Chondrocyte (in vitro differentiated cells): ENCODE measurements at places on chromosomes 1 and 21. TPM values are rescaled to one million over a fixed set of nuclear protein-coding genes. Genes with fewer than 3 reads are reported as not detected.

CYP4Z1 gene
- not detected in 3 replicates for total RNA-seq

DNA sequence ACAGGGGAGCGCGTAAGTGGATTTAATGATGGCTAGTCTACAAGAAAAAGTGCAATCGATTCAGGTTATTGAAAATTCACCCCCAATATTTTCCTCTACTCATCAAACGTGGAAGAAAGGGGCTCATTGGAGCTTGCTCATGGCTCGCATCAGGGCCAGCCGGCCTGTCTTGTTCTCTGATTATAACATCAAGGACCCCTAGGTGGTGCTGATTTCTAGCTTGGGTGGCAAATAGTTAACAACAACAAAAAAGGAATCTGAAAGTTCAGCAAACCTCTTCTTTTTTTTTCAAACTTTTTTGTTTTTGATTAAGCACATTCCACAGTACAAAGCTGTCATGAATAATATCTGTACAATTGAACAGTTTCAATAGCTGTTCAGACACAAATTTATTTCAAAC lies 35.8 kb upstream of the SOD1 start:
- H3K36me3 ChIP-seq, result no peaks in the 10 kb centered on the region
- H3K4me1 ChIP-seq, result no peaks in the 10 kb centered on the region
- no peak for DNase-seq
- H3K4me3 ChIP-seq, result no peak overlapping the region
- no peak overlapping the region for H3K27ac ChIP-seq
- H3K27me3 ChIP-seq, result no peaks in the 10 kb centered on the region

- no peak overlapping the region for H3K27ac ChIP-seq
- H3K36me3 ChIP-seq, result no peaks in the 10 kb centered on the region
- no peak for DNase-seq
- no peaks in the 10 kb centered on the region for H3K27me3 ChIP-seq
Measured at GRCh38 chr1:98898940-98899339, 105.7 kb downstream of the PLPPR5 start.

DNA sequence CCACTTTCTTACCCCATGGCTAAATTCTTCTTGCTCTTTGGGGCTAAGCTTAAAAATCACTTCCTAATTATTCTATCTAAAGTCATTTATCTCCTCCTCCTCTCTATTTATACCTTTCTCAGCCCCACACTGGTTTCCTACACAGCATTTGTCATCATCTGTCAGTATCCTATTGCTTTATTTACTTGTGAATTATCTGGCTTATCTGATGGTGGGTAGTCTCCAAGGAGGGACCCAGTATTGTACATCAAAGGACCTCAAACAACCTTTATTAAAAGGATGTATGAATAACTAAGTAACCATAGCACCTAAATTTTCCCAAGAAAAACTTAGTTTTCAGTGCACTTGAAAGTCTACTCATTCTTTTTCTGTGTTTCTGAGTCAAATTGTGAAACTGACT lies 332.7 kb upstream of the SNX7 start:
- peaks cover 76% of the 10 kb centered on the region for H3K4me1 ChIP-seq
- no peaks in the 10 kb centered on the region for H3K27me3 ChIP-seq
- no peak overlapping the region for H3K27ac ChIP-seq
- no peak overlapping the region for H3K4me3 ChIP-seq

PITHD1 gene
- 36.2 to 36.5 TPM (median 36.4 TPM) in 3 replicates for total RNA-seq

- H3K4me1 ChIP-seq, result peaks cover 32% of the 10 kb centered on the region
- H3K27ac ChIP-seq, result no peak overlapping the region
- no peak overlapping the region for H3K4me3 ChIP-seq
- peaks cover 2% of the 10 kb centered on the region for H3K36me3 ChIP-seq
Measured at GRCh38 chr21:45816794-45817193, 164.8 kb upstream of the COL6A1 start.

GNG12 gene
- 78.2 to 93.0 TPM (median 91.5 TPM) in 3 replicates for total RNA-seq

LCE1D gene
- not detected in 3 replicates for total RNA-seq

- peaks cover 18% of the 10 kb centered on the region for H3K4me1 ChIP-seq
- no peaks in the 10 kb centered on the region for H3K36me3 ChIP-seq
- H3K4me3 ChIP-seq, result no peak overlapping the region
- no peaks in the 10 kb centered on the region for H3K27me3 ChIP-seq
- no peak overlapping the region for H3K27ac ChIP-seq
Measured at GRCh38 chr1:183480971-183481441, 8.7 kb downstream of the SMG7 start.

RBP7 gene
- total RNA-seq, result 0.47 TPM in 1 of 3 replicates, not detected in the others

DNA sequence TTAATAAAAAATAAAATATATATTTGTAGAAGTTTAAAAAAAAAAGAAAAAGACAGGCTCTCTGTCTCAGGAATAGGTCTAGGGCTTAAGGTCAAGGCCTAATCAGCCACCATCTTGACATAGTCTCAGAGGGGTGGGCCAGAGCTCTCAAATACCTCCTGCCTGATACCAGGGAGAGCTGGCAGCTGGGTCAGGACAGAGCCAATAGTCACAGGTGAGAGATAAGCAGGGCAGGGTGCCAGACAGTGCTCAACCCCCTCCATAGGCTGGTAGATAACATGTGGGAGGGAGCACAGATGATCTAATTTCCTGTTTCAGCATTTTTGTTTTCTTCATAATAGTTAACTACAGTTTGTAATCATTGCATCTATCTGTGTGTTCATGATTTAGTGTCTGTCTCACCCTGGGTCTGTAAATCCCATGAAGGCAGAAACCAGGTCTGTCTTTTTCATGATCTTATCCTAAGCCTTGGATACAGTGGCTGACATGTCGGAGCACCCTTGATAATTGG lies 152.0 kb upstream of the GRIK3 start:
- no peak overlapping the region for H3K4me3 ChIP-seq
- H3K27me3 ChIP-seq, result peaks cover 2% of the 10 kb centered on the region
- no peak overlapping the region for H3K27ac ChIP-seq
- H3K36me3 ChIP-seq, result no peaks in the 10 kb centered on the region
- DNase-seq, result no peak
- H3K4me1 ChIP-seq, result no peaks in the 10 kb centered on the region

CD5L gene
- total RNA-seq, result not detected in 3 replicates

DNA sequence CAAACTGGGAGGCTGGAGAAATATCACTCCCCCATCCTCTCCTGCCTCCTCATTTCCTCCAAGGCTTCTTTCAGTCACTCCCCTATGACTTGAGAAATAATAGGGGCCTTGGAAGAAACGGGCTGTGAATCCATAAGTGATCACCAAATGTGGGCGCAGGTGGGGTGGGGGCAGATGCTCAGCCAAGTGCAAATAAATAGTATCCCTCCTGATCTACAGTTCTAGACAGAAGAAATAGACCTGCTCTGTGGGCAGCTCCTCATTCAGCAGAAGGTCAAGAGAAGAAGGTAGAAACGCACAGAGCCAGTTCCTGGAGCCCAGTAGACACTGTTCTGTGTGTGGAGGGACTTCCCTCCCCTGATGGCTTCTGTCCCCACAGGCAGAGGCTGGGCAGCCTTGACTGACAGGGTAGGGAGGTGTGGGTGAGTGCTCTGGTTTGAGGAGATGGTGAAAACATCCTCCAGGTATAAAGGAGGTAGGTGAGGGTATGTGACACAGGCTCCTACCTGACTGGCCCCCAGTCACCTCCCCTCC lies 17.1 kb downstream of the PAX7 start:
- H3K4me3 ChIP-seq, result no peak overlapping the region
- H3K4me1 ChIP-seq, result peaks cover 9% of the 10 kb centered on the region
- no peaks in the 10 kb centered on the region for H3K36me3 ChIP-seq
- no peak for DNase-seq
- no peak overlapping the region for H3K27ac ChIP-seq

- peaks cover 16% of the 10 kb centered on the region for H3K27me3 ChIP-seq
- no peak within 1 kb of the TSS for H3K4me3 ChIP-seq
- H3K4me1 ChIP-seq, result peaks cover 23% of the 10 kb centered on the region
- H3K36me3 ChIP-seq, result no peaks in the 10 kb centered on the region
- no peak within 1 kb of the TSS for H3K27ac ChIP-seq
- no peak for DNase-seq
Measured at GRCh38 chr1:159826441-159827101, at the start of gene SLAMF8. Gene SLAMF8 (plus strand): TSS chr1:159826873. CDS start chr1:159826899, 26 bp downstream.

GBP1 gene
- 10.6 to 12.9 TPM (median 12.3 TPM) in 3 replicates for total RNA-seq

DNA sequence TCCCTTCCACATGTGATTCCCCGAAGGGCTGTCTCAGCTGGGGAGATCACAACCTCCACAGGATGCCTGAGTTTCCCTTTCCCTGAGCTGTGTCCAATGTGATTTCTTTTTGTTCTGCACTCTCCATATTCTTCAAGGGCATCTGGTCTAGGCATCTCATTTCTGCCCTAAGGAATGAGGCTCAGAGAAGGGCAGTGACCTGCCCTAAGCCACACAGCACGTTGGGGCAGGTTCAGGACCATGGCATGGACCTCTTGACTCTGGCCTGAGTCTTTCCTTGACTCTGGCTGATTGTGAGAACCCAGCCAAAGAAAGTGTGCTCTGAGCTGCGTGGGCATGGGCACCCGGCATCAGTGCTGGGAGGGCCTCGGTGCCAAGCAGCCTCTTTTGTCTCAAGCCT lies 590.3 kb downstream of the PTPRU start:
- H3K4me3 ChIP-seq, result no peak overlapping the region
- no peak overlapping the region for H3K27ac ChIP-seq
- DNase-seq, result no peak
- H3K4me1 ChIP-seq, result no peaks in the 10 kb centered on the region

GRCh38 chr1:14190508-14190907 lies 408.0 kb upstream of the KAZN start:
- no peak for DNase-seq
- H3K36me3 ChIP-seq, result no peaks in the 10 kb centered on the region
- H3K27me3 ChIP-seq, result no peaks in the 10 kb centered on the region
- no peak overlapping the region for H3K4me3 ChIP-seq
- no peaks in the 10 kb centered on the region for H3K4me1 ChIP-seq

- H3K4me3 ChIP-seq, result no peak overlapping the region
- peaks cover 7% of the 10 kb centered on the region for H3K4me1 ChIP-seq
- H3K36me3 ChIP-seq, result no peaks in the 10 kb centered on the region
- H3K27me3 ChIP-seq, result no peaks in the 10 kb centered on the region
- no peak for DNase-seq
Measured at GRCh38 chr1:203914292-203914691, 52.9 kb downstream of the SNRPE start.

ITGB3BP gene
- total RNA-seq, result 12.7 to 19.7 TPM (median 15.6 TPM) in 3 replicates

KLHDC9 gene
- 1.1 to 4.4 TPM (median 1.6 TPM) in 3 replicates for total RNA-seq

KISS1 gene
- 0.77 to 0.95 TPM (median 0.82 TPM) in 3 replicates for total RNA-seq

DNA sequence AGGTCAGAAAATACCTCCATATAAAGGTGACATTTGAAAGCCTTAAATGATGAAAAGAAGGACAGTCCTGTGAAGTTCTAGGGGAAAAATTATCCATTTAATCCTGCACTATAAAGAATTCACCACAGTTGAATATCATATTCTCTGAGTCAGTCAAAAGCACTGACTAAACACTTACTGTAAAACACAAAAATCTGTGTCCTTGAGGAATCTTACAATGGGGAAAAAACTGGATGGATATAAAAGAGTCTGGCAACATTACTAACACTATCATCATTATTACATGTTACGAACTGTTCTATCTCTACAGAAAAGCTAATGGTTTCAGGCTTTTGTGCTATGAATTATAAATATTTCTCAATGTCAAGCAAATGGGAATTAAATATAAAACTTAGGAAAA lies 42.4 kb upstream of the HP1BP3 start:
- no peak overlapping the region for H3K27ac ChIP-seq
- H3K4me3 ChIP-seq, result no peak overlapping the region
- H3K36me3 ChIP-seq, result peaks cover 6% of the 10 kb centered on the region
- peaks cover 3% of the 10 kb centered on the region for H3K4me1 ChIP-seq
- H3K27me3 ChIP-seq, result no peaks in the 10 kb centered on the region

- DNase-seq, result no peak
- no peak overlapping the region for H3K4me3 ChIP-seq
- H3K36me3 ChIP-seq, result no peaks in the 10 kb centered on the region
- H3K27me3 ChIP-seq, result peaks cover 13% of the 10 kb centered on the region
Measured at GRCh38 chr1:234330843-234331215, 42.4 kb upstream of the COA6 start.

DNA sequence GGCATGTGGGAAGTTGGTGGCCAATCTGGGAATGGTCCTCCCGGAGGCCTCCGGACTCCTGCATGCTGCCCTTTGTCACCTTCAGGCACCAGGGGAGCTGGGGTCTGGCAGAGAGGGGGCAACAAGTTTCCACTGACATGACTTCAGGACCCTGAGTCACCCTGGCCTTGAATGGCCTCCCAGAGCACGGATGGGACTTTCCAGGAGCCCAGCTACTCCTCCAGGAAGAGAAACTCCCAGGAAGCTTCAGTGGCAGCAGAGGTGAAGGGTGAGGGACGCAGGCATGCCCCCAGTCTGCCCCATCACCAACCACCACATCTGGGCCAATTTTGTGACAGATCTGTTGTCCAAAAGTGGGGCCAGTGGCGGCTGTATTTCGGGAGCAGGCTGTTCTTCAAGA lies 55.9 kb upstream of the WASF2 start:
- peaks cover 43% of the 10 kb centered on the region for H3K4me1 ChIP-seq
- peaks cover 19% of the 10 kb centered on the region for H3K36me3 ChIP-seq
- H3K4me3 ChIP-seq, result no peak overlapping the region
- no peak for DNase-seq
- no peaks in the 10 kb centered on the region for H3K27me3 ChIP-seq

GRCh38 chr1:54359393-54360162 lies 46.6 kb downstream of the SSBP3 start:
- H3K27ac ChIP-seq, result no peak overlapping the region
- no peaks in the 10 kb centered on the region for H3K27me3 ChIP-seq
- H3K4me1 ChIP-seq, result peaks cover 3% of the 10 kb centered on the region

HUNK gene
- 0.92 to 1.7 TPM (median 1.6 TPM) in 3 replicates for total RNA-seq

GRCh38 chr1:75791022-75791421 lies 5.0 kb downstream of the RABGGTB start:
- H3K27me3 ChIP-seq, result no peaks in the 10 kb centered on the region
- H3K4me1 ChIP-seq, result peaks cover 63% of the 10 kb centered on the region
- peaks cover 49% of the 10 kb centered on the region for H3K36me3 ChIP-seq
- no peak overlapping the region for H3K4me3 ChIP-seq
- no peak for DNase-seq

DNA sequence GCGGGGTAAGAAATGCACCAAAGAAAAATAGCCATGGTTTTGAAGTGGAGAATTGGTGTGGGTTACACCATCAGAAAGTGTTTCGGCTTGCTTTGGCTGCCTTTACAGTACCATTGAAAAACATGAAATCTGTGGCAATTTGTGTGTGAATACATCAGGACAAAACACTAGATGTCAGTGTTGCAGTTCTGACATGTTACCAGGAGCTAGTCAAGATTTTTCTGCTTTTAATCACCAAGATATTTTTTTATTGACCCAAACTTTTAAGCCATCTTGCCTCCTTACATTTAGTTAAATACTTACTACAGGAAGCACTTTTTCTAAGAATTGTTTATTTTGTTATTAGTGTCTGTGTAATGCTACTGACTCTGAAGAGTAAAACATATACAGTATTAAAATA lies 14.3 kb downstream of the RRP15 start:
- no peak for DNase-seq
- peak overlapping the region; percentile 47 for H3K27ac ChIP-seq
- peaks cover 25% of the 10 kb centered on the region for H3K4me1 ChIP-seq
- no peaks in the 10 kb centered on the region for H3K27me3 ChIP-seq
- H3K4me3 ChIP-seq, result no peak overlapping the region

FCGR2B gene
- not detected in 3 replicates for total RNA-seq

TNFRSF18 gene
- total RNA-seq, result not detected in 3 replicates

DNA sequence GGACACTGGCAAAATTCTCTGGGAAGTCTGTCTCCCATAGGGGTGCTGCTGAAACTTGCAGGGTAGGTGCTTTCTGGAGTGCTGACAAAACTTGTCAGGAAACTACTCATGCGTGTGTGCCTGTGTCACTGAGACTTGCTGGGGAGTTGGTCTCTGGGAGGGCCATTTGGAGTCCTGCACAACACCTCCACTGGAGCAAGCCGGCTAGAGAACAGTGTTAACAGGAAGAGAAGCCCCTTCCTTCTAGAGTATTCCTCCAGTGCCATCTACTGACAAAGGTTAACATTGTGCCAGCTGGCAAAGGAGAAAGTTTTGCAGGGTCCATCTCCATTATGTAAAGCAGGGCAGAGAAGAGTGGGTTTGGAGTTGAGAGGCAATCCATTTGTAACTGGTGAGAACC lies 30.0 kb downstream of the ZMYM4 start:
- DNase-seq, result no peak
- no peaks in the 10 kb centered on the region for H3K27me3 ChIP-seq
- peaks cover 11% of the 10 kb centered on the region for H3K4me1 ChIP-seq
- H3K4me3 ChIP-seq, result no peak overlapping the region
- H3K36me3 ChIP-seq, result peaks cover 1% of the 10 kb centered on the region
- H3K27ac ChIP-seq, result no peak overlapping the region

PRR9 gene
- total RNA-seq, result not detected in 3 replicates
